Foreskin melanocyte (primary cell): ENCODE measurements at places on chromosomes 2 and 18.

DNA sequence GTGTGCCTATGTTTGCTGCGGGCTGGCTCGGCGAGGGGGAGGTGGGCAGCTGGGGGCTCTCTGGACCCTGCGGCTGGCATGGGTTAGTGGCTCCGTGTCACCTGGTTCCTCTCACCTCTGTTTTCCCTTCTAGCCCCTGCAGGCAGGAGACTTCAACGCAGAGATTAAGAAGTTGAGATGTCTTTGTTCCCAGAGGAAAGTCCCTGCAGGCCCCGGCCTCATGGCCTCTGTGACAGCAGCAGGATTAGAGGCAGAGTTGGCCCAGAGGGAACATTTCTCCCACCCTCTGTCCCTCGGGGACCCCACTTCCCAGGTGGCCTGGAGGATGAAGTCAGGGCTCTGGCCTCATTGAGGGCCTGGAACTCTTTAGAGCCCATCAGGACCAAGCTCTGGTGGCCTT lies 56.5 kb downstream of the HPCAL1 start:
- no peak for DNase-seq

- no peak for DNase-seq
Measured at GRCh38 chr2:236618370-236618769, 48.7 kb downstream of the ACKR3 start.

DNA sequence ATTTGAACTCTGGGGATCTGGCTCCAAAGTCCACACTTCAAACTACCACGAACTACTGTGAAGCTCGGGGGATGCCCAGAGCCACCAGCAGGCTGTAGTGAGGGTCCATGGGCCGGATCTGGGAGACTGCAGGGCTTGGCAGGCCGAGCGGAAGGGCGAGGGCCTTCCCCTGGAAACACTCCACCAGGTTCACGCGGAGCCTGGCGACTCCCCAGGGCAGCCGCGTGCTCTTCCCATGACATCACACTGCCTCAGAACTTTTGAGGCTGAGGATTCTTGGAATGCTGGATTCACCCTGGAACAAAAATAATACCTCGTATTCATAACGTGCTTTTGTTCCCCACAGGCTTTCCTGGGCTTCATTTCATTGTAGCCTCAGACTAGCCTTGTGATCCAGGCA lies 201.0 kb downstream of the SMAD7 start:
- DNase-seq: peak; percentile 80

DNA sequence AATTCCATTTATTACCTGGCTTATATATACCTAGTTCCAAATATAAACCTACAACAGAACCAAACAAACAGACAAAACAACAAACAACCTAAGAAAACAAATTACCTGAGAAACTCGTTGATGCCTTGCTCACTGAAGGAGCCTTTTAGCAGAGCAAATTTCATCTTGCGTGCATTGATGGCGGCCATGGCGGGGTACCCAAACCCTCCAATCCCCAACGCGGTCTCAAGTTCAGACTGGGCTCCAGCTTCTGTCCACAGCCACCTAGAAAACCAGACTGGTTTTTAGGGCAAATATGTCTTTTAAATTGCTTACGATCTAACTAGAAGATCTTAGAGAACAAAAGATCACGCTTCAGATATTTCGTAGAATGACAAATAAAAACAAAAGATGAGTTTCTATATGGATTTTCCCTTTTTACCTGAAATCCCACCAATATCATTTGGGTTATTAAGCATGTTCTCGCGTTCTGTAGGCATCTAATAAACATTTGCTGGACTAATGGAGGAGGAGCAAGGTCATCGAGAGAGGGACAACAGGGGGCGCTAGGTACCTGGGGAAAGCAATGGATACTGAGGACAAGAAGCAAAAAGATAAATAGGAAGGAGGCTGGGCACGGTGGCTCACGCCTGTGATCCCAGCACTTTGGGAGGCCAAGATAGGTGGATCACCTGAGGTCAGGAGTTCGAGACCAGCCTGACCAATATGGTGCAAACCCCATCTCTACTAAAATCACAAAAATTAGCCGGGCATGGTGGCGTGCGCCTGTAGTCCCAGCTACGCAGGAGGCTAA lies 25.2 kb downstream of the PDIA6 start:
- DNase-seq: peak; percentile 15

DNA sequence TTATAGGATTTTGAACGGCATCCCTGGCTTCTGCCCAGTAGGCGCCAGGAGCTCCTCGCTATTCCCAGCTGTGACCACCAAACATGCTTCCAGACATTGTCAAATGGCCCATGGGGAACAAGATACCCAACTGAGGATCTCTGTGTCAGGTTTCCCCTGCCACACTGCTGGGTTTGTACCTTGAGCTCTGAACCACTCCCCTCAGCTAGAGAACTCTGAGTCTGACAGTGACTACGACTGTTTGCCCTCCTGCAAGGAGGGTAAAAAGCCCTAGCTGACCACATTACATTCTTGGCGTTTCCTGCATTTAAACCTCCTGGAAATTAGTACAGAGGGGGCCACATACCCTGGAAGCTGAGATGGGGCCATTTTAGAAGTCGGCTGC lies 12.4 kb downstream of the LRRFIP1 start:
- no peak for DNase-seq

DNA sequence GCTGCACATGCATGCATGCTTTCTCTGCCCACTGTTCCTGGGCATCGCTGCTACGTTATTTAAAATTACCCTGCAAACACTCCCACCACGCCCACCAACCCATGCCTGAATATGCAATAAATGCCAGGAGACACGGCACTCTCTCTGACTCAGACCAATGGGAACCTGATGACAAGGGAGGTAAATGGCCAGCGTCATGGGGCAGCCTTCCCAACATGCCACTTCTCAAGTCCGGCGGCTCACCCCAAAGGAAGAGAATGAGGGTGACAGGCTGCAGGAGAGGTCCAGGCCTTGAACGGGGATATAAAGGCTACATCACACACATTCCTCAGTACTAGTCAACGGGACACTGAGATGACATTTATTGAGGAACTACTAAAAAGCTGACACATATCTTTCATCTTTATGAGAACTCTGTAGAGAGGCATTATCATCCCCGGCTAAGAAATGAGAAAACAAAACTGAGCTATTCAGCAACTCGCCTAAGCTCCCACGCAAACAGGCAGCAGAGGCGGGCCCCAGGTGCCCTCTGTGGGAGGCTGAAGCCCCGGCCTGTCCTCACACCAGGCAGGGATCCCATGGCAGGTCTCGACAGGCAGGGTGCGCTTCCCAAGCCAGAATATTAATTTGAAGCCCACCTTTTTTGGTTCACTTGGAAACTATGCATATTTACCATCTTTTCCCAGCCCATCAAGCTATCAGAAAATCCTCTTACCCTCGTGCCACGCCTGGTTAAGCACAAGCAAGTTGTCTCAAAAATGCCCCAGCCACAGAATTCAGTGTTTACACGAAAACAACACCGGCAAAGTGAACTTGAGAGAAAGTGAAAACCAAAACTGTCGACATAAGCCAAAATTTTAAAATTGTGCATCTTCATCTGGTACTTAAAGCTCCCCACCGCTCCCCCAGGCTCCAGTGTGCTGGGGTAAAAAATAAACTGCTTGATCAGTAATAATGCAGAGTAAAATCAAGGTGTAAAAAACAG lies 166.3 kb downstream of the HDAC4 start:
- no peak for DNase-seq

DNA sequence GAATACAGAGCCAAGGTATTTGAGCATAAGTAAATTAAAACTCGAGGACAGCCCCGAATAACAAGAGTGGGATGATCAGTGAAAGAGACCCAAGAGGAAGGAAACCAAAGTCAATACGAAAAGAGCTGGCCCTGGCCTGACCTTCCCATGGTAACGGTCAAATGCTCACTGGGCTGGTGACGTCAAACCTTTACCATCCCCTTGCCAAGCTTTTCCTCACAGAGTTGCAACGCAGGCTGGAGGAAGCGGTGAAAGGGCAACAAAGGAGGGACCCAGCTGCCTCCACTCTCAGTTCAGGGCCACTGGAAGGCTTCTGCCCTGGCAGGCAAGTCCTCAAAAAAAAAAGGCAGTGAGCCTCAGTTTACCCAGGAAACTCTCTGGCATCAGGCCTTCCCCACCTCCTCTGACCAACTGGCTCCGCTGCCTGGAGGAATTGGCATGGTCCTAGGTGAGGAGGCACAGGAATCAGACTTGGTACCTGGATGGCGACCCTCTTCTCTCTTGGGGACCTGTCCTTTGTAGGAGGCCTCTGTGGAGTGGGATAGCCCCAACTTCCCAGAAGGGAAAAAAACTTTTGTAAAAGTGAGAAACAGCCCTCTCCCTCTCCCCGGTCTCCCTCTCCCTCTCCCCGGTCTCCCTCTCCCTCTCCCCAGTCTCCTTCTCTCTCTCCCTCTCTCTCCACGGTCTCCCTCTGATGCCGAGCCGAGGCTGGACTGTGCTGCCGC lies 212.4 kb downstream of the ANAPC1 start:
- no peak for DNase-seq

DNA sequence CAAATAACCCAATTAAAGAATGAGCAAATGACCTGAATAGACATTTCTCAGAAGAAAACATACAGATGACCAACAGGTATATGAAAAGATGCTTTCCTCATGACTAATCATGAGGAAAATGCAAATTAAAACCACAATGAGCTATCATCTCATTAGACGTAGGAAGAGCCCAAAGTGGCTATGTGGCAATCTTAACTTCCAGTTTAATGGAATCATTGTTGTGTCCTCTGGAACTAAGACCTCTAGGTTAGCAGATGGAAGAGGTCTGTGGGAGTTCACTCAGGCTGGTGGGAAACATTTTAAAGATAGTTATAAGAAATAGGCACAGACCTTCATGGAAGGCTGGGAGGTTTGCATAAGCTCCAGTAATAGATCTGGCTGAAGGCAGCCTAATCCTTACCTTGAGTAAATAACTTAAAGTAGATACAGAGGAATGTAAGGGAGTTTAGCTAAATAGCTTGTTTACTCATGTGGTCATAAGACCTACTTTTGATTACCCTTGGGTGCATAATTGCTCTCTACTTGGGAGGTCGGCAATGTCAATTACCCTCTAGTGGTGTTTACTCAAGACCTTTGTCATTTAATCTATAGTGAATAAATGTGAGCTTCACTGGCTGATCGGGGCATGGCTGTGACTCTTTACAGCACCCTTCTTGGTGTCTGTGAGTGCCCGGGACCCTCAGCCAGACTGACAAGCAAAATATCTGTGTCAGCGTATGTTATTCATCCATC lies 119.0 kb downstream of the GULP1 start:
- DNase-seq: no peak

GRCh38 chr2:99187011-99187410 lies 6.0 kb downstream of the MRPL30 start:
- DNase-seq: no peak

- no peak for DNase-seq
Measured at GRCh38 chr18:44793194-44793593, 112.5 kb downstream of the SETBP1 start.

GRCh38 chr2:126722546-126722945 lies 66.6 kb downstream of the GYPC start:
- no peak for DNase-seq

DNA sequence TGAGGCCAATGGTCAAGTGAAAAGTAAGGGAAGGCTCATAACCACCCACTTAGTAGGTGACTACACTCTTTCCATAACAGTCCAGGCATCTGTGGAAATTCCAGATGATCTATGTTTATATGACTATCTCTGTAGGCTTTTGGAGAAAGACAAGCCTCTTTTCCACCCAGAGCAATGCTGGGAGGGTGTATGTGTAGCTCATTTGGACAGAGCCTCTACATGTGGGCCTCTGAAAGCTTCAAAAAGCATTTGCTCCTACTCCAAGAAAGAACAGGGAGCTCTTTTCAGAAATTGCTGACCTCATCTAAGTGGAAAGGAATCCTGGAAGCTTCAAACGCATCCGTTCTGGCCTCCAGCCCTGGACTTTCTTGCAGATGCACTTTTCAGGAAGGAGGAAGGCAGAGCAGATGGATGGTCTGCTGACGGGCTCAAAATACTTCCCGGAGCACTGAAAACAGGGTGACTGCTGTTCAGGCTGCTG lies 308.7 kb downstream of the LRATD1 start:
- no peak for DNase-seq

GRCh38 chr2:191171286-191171685 lies 20.5 kb upstream of the STAT4 start:
- DNase-seq: no peak

DNA sequence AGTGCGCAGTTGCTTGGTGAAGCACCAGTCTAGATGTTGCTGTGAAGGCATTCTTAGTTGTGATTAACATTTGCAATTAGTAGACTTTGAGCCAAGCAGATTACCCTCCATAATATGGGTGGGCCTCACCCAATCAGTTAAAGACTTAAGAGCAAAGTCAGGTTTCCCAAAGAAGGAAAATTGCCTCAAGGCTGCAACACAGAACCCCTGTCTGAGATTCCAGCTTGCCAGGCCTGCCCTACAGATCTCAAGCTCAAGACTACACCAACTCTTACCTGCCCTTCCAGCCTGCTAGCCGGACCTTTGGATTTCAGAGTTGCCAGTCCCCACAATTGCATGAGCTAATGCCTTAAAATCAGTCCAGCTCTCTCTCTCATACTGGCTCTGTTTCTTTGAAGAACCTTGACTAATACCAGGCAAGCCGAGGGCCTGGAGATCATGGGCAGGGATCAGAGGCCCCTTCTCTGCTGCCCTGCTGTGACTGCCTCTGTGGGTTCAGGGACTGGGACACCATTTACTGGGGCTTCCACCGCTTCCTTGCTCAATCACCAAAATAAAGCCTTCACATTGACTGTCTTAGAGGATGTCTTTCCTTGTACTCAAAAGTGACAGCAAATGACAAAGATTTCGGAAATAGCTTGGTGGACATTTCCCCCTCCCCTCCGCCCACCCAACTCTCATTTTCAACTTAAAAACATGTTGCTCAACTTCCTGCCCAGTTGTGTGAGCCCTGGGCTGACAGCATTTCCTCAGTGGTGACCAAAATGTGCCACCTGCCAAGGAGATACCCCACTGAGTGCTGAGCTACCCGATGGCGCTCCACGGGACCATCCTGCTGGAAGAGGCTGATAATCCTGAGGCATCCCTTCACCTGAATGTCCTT lies 86.7 kb downstream of the GALNT14 start:
- no peak for DNase-seq

DNA sequence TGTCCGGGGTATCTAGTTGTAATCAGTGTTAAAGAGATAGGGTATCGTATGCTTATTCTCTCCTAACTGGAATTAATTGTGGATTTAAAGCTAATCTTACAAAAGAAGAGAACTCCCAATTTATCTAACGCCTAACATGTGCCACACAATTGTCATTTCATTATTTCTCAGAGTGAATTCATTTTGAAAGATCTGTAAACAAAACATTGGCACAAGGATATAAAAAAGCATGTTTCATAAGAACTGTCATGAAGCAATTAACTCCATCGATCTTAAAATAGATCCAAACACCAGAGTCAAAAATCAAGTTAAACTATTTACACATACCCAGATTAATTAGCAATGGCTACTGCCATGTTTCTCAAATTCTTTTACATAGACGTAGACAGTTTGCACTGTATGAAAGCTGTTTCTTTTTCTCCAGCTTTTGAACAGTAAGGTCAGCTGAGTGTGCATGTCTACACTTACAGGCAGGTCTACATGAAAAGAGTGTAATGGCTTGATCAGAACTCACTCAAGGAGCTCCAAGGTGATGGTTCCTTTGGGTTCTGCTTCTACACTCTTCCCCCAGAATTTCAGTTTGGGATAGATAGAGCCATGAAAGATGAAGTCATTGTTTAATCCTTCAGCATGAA lies 38.8 kb downstream of the CABYR start:
- no peak for DNase-seq
